ENCODE measurements at places on chromosomes 16 and 17. TPM values are rescaled to one million over a fixed set of nuclear protein-coding genes. Genes with fewer than 3 reads are reported as not detected.

NUDT7 gene
- total RNA-seq: 4.2 TPM

ITGAL gene
- total RNA-seq: 1.9 TPM

WNT3 gene
- not detected for total RNA-seq

CTRB2 gene
- total RNA-seq: not detected

DNA sequence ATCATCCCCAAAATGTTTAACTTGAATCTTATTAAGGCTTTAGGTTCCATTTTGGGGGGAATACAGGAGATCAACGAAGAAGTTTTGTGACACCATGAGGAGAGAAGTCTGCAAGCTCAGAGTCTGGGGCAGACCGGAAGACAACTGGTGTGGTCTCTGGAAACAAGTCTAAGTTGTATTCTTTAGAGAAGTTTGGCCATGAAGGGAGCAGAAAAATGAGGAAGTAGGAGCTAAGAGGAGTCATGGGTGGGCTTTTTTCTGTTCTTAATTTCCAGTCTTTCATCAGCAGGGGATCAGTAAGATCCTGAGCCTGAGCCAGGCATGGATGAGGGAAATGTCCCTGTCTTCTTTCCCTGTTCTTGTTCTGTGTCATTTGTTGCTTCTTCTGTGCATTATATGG is 35.8 kb upstream of the NF1 start:
- H3K4me1 ChIP-seq: no peaks in the 10 kb centered on the region
- no peaks in the 10 kb centered on the region for H3K27me3 ChIP-seq
- DNase-seq: no peak

DNA sequence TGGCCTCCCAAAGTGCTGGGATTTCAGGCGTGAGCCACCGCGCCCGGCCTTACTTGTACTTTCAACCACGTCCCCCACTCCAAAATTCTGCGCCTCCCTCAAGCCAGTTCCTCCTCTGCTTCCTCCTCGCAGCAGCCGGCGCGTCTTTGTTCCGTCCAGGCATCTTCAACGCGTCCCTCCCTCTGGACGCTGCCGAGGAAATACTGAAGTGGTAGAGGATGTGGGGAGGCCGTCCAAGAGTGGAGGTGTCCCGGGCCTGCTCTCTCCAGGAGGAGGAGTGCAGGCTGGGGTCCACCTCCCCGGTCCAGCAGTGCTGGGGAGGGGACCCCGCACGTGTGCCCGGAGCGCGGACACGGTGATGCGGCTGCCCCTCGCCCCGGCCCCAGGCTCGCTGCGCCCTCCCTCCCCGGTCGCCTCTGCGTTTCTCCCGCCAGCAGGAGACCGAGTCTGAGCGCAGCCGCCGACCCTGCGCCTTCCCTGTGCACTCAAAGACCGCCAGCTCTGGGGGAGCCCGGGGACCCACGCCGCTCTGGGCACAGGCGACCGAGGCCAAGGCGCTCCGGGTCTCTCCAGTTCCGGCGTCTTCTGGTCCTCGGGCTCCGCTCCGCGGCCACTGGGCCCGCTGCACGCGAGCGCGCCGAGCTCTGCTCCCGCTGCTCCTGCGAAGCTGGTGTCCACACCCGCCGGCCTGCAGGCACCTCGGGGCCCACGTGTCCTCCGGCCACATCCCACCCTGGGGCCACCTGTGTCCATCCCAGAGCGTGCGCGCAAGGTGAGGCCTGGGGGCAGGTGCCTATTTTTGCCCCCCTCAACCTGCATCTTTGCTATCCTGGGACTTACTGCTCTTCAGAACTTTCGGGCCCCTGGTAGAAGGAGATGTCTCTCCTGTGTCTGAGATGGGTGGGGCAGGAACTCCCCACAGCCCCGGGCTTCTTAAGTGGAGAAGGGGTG is 31.7 kb downstream of the OSBPL7 start:
- DNase-seq: no peak
- H3K4me1 ChIP-seq: peaks cover 5% of the 10 kb centered on the region
- peaks cover 58% of the 10 kb centered on the region for H3K27me3 ChIP-seq
- H3K36me3 ChIP-seq: no peaks in the 10 kb centered on the region
- no peak overlapping the region for H3K27ac ChIP-seq
- H3K4me3 ChIP-seq: peak overlapping the region; percentile 42

DNA sequence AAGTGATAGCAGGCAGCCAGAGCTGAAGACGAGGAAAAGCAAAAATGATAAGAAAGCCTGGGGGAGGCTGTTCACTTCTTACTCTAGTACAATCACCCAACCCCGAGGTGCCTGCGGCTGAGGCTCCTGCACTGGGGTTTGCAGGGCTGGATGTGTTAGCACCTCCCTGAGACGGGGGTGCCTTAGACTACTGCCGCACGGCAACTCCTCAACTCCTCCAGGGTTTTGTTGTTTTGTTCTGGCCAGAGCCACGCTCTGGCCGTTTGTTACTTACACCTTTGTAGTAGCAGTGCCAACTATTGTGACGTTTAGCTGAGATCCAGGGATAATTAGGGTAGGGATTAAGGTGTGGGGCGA is 51.5 kb downstream of the LDHD start:
- no peak overlapping the region for H3K27ac ChIP-seq
- H3K4me1 ChIP-seq: peaks cover 62% of the 10 kb centered on the region
- DNase-seq: no peak
- no peaks in the 10 kb centered on the region for H3K27me3 ChIP-seq

DNA sequence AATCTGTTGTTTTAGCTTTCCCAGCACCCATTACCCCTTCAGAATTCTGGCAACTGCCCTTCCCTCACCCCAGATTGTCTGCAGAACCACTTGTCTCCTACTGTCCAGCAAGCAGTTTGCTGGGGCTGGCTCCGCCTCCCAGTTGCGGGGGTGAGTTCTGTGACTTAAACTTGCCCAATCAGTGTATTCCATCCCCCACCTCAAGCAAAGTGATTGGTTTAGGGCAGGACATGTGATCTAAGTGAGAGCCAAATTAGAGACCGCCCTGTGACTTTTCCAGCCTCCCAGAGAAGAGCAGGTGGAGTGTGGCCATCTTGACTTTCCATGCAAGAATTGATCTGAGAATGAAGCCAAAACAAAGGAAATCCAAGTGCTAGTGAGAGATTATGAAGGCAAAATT is 22.7 kb upstream of the SRCIN1 start:
- no peaks in the 10 kb centered on the region for H3K4me1 ChIP-seq
- no peaks in the 10 kb centered on the region for H3K36me3 ChIP-seq
- no peaks in the 10 kb centered on the region for H3K27me3 ChIP-seq
- no peak for DNase-seq
- H3K4me3 ChIP-seq: no peak overlapping the region
- H3K27ac ChIP-seq: no peak overlapping the region

DNA sequence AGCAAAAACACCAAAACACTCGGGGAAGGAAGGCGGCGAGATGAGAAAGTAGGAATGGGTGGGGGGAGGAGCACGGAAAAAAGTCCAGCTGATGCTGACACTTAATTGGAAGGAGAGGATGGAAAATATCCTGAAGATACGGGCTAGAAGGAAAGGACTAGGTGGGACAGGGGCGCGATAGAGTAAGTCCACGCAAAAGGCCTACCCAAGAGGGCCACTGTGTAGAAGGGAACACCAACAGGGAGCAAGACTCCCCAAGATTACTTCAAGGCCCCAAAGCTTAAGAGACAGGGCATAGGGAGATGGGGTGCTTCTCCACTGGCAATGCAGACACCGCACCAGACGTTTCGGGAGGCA is 736 bp downstream of the APPBP2 start:
- peak overlapping the region; percentile 92 for H3K4me3 ChIP-seq
- no peaks in the 10 kb centered on the region for H3K36me3 ChIP-seq
- no peak for DNase-seq
- no peaks in the 10 kb centered on the region for H3K27me3 ChIP-seq

DNA sequence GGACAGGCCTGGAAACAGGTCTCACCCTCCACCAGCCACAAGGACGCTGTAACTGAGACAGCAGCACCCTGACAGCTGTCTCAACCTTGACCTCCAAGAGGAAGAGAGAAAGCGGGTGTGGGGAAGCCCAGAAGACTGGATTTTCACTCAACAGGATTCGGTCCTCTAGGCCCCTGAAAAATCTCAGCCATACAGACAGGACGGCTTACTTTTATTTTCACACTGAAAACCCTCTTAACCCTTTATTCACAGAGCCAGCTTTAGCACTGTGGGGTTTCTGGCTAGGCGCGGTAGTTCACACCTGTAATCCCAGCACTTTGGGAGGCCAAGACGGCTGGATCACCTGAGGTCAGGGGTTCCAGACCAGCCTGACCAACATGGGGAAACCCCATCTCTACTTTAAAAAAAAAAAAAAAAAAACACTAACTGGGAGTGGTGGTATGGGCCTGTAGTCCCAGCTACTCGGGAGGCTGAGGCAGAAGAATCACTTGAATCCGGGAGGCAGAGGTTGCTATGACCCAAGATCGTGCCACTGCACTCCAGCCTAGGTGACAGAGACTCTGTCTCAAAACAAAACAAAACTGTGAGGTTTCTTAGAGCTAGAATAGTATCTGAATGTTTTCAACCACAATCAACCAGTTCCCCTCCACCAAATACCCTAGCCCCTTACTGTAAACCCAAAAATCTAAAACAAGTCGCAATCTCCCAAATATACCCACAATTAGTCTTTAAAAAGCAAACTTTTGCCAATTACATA is 5.3 kb downstream of the ANKRD11 start:
- H3K36me3 ChIP-seq: no peaks in the 10 kb centered on the region
- peaks cover 77% of the 10 kb centered on the region for H3K4me1 ChIP-seq
- no peaks in the 10 kb centered on the region for H3K27me3 ChIP-seq

- H3K36me3 ChIP-seq: peaks cover 99% of the 10 kb centered on the region
- no peaks in the 10 kb centered on the region for H3K27me3 ChIP-seq
- H3K27ac ChIP-seq: no peak overlapping the region
- no peaks in the 10 kb centered on the region for H3K4me1 ChIP-seq
- no peak for DNase-seq
These were observed 9.6 kb upstream of the CDK5R1 start for GRCh38 chr17:32477220-32477619.

GRCh38 chr17:36755586-36755985 is 154.2 kb downstream of the MRM1 start:
- H3K27ac ChIP-seq: no peak overlapping the region
- no peak for DNase-seq
- no peak overlapping the region for H3K4me3 ChIP-seq
- H3K27me3 ChIP-seq: peaks cover 20% of the 10 kb centered on the region

GRCh38 chr16:75025761-75026160 is 26.9 kb downstream of the ZNRF1 start:
- no peaks in the 10 kb centered on the region for H3K27me3 ChIP-seq
- DNase-seq: no peak
- H3K36me3 ChIP-seq: no peaks in the 10 kb centered on the region
- peaks cover 28% of the 10 kb centered on the region for H3K4me1 ChIP-seq
- H3K27ac ChIP-seq: peak overlapping the region; percentile 69

GRCh38 chr16:17229766-17230165 is 241.0 kb downstream of the XYLT1 start:
- DNase-seq: no peak
- peaks cover 12% of the 10 kb centered on the region for H3K4me1 ChIP-seq
- no peak overlapping the region for H3K27ac ChIP-seq
- no peak overlapping the region for H3K4me3 ChIP-seq
- no peaks in the 10 kb centered on the region for H3K36me3 ChIP-seq
- H3K27me3 ChIP-seq: no peaks in the 10 kb centered on the region

All from gastrocnemius medialis (tissue), 4 donors.